ENCODE measurements at places on chromosomes 1 and 21.
A peak's percentile ranks its signal among the peaks of the same experiment; 100 is the strongest.

DNA sequence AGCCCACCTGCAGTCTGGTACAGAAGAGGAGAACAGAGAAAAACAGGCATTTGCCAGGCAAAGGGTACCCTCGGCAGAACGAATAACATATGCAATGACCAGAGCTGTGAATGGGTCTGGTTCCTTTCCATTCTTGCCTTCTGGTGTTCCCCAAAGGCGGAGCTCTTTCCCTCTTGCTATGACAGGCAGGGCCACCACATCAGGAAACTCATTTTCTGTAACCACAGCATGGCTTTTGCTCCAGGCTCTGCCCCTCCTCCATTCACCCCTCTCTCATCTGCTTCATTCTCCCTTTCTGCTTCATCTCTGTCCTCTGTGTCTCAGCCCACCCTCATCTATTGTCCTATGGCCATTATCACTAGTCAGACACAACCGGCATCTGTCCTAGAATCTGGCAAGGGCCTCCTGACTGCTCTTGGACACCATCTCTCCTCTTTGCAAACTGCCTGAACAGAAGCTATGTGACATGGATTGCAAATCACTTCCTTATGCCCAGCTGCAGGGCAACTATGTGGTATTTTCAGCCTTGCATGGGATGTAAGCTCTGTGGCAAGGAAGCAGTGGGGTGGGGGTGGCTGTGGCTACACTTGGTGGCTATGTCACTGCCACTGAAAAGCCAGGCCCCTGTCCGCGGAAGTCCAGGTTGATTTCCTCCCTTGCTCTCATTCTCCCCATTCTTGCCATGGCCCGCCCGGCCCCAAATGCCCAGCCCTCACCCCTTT, 78.8 kb upstream of the ABCD3 start:
- no peak for DNase-seq

DNA sequence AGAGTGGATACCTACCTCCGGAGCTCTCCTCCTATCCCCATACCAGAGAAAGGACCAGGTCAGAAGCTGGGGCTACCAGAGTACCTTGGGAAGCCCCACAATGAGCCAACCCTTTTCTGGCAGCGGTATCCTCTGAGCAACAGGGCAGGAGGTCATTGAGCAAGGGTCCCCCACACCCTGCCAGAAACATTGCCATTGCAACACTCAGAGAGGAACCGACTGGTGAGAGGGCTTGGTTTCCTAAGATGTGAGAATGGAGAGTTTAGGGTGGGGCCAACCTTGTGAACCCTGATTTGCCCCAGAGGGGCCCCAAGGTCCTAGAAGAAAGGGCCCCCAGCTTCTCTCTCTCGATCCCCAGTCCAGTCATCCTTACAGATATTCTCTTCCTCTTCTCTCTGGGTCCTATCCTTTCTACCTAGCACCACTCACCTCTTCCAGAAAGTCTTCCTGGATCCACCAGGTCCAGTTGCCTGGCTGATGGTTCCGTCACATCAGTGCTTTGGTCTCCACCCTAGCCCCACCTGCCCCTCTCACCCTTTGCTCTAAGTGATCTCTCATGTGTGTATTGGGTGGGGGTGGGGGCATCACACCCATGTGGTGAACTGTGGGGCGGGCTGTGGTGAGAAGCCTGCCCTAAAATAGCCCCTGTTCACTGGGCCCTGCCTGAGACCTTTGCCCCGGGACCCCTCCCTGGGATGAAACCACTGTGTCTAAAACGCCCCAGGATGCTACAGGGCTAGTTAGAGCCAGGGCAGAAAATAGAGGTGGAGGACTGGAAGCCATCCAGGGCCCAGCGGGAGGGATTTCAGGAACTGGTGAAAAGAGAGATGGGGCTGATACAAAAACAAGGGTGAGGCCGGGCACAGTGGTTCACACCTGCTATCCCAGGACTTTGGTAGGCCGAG, 8.7 kb downstream of the FGR start:
- DNase-seq = no peak

DNA sequence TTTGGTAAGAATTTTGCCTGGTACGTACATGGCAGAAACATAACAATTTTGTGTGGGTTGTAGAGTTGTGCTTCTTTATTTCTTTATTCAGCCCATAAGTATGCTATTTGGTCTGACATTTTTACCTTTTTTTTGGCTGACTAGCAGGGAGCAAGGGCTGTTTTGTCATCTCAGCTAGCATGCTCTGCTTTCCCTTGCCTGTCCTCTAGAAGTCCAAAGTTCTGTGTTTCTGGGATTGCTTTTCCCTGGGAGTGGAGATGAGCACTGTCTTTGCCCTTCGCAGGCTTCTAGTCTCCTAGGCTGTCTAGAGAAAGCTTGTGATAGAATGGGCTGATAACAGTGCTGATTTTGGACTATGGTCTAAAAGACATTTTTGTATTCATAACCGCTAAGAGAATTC, 7.5 kb downstream of the UCK2 start:
- DNase-seq = no peak

GRCh38 chr21:26457817-26458216, 115.3 kb downstream of the CYYR1 start:
- DNase-seq = no peak

DNA sequence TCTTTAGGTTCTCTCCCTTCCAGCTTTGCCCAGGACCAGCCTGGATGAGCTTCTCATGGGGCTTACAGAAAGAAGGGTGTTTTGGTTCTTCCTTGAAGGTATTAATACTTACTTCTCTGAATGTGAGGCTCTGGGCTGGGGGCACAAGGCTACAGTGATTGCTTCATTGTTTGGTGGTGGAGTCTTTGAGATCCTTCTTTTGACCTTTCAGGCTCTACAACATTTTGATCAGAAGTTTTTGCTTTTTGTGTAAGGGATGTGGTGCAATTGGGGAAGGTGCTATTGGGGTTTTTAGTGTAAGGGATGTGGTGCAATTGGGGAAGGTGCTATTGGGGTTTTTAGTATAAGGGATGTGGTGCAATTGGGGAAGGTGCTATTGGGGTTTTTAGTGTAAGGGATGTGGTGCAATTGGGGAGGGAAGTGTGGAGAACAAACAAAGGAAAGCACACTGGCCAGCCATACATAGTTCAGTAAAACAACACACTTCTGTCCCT, 103.6 kb upstream of the IVNS1ABP start:
- DNase-seq = no peak

GRCh38 chr1:11156963-11157362, 32.2 kb upstream of the ANGPTL7 start:
- no peak for DNase-seq

DNA sequence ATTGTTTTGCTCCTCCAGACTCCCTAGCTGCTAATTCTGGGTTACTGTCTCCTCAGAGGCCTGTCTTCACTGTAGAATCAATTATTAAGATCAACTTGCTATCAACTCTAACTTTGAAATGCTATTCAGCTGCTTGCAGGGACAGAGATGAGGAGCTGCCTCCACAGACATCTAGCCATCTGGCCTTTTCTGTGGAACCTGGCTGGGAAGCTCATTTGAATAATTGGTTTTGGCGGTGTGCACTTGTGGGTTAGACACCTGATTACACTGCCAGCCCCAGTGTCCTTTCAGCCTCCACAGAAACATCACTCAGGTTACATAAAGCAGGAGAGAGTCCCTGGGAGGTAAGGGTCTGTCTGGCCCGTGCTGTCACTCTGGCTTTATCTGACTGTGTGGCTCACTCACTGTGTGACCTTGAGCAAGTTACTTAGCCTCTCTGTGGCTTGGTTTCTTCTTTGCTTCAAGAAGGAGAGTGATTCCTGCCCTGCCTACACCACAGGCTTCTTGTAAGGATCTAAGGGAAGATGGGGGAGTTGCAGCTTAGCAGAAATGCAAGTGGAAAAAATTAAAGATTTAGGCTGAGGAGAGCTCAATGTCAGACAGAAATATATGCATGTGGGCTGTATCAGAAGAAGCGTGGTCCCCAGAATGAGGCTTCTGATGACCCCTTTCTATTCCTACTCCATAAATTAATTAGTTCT, 131.6 kb downstream of the BEND5 start:
- DNase-seq = no peak

GRCh38 chr1:207316622-207317391, 4.7 kb upstream of the CD55 start:
- no peak for DNase-seq

GRCh38 chr1:24373710-24374109, 39.9 kb downstream of the STPG1 start:
- DNase-seq = no peak

DNA sequence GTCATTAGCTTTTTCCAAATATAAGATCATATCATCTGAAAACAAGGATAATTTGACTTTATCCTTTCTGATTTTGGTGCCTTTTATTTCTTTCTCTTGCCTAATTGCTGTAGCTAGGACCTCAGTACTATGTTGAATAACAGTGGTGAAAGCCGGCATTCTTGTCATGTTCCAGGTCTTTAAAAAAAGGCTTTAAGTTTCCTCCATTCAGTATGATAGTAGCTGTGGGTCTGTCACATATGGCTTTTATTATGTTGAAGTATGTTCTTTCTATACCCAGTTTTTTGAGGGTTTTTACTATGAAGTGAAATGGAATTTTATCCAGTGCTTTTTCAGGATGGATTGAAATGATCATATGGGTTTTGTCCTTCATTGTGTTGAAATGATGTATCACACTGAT, 115.8 kb downstream of the DUSP10 start:
- no peak for DNase-seq

DNA sequence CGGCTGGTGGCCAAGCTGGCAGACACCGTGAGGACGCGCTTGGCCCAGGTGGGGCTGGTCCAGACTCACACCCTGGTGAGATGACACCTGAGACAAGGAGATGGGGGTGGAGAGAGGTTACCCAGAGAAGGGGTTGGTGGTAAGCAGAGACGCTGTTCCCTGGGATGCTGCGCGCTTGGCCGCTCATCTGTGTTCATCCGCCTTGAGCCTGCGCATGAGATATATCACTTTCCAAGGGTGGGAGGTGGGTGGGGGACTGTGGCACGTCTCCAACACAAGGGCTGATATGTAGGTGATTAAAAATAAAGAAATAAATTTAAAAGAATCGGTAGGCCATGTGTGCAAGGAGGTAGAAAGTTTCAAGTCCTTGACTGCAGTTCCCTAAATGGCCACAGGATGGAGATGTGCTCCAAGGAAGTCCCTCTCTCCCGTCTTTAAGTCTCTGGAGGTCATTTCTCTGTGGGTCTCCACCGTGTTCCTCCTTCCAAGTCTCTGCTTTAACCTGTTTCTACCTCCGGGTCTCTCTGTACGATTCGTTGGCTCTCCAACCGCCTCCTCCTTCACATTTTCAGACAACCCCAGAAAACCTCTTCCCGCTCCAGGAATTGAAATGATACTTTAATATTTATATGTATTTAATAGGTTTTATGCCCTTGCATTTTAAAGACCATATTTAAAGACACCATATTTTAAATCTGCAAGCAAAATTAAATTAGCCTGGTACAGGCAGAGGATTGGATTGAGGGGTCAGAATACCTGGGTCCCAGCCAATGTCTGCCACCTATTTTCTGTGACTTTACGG, 4.5 kb downstream of the TTC24 start:
- peak; percentile 43 for DNase-seq

GRCh38 chr21:34192646-34193285, 119.4 kb downstream of the MRPS6 start:
- DNase-seq = no peak

DNA sequence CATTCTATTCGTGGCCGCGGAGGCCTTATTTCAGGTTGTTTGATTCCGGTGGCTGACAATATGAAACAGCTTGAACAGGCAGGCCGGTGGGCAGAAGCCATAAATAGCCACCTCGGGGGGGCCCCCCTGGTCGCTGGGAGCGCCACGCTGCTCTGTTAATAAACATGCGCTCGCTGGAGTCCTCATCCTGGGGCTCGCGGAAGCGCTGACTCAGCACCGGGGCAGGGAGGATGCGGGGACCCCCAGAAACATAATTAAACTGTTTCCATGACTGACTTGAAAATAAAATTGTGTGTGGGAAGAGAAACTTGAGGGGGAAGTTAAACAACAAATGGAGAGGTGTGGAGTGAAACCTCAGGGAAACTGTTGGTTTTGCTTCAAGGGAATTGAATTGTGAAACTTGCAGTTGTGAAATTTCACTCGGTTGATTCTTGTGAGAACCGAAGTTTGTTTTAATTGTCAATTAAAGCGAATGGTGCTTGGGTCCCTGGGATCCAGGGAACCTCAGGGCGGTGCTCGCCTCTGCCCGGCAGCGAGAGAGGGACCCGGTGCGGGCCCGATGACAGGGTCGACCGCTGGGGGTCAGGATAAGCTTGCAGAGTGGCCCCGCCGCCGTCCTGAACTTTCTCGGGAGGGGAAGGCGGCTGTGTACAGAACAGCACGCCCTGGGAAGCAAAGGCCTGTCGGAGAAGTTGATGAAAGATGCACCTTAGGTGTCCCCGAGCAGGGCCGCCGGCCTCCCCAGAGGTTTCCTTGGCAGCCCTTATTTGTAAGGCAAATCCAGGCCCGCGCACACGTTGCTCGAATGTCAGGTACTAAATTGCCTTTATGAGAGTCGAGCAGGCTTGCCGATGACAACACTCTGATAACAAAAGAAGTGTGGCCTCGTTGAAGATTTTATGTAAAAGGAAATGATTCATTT, 176.9 kb upstream of the LMO4 start:
- DNase-seq = no peak

- DNase-seq = no peak
Observed at GRCh38 chr1:177170756-177171535, at the start of gene BRINP2. BRINP2 (plus strand) TSS chr1:177170958; CDS start chr1:177229877, 58,919 bp downstream.

GRCh38 chr1:27885621-27886352, 13.4 kb downstream of the THEMIS2 start:
- DNase-seq = no peak

DNA sequence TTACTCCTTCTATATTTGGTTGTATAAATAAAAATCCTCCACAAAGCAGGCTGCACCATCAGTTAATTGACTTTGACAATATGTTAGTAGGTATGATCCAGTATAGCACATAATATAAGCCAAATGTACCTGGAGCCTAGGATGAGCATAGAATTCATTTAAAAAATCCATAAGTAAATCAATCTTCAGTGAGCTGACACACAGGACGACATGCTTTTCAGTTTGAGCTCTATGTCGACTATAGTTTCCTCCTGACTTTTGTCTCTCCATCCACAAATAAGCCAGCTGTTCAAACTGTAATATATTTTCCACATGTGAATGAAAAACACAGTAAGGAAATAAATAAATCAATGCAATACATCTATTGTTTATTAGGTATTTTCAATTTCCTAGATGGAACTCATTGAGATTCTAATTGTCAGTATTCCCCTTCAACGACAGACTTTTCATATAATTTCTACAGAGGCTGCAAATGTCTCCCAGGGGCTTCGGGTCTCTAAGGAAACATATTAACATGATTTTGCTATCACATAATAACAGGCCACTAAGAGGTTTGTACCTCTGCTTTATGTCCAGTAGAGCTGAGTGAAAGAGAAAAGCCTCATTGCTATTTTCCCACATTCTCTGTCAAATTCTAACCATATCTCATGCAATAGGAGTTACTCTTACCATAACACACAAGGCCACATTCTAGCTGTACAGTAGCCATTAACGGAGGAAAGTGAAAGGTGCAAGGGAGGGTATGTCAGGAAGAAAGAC, 180.1 kb downstream of the KCNT2 start:
- DNase-seq = no peak

All from activated T-helper 1 cell treated with anti-CD3 and anti-CD28 coated beads, Interleukin-2, amount 50 U/mL, for 16 hours (primary cell).